ENCODE measurements at places on chromosomes 3 and 15.
A peak's percentile ranks its signal among the peaks of the same experiment; 100 is the strongest.

DNA sequence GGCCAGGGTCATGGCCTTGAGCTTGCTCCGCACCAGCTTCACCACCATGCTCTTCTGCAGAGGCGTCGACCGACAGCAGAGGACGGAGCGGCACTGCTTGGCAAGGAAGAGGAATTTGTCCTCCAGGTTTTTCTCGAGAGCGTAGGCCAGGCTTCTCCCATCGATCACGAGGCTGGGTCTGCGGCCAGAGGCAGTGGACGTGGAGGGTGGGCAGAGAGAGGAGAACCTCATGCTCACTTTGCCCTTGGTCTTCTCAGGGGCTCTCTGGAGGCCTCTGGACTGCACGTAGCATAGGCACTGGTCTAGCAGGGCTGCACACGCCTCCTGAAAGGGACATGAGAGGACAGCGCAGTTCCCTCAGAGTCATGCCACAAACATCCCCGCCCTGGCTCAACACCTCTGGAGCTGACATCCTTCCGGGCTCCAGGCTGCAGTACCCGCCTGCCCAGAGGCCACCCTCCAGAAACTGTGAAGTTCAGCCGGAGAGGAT, 168.3 kb downstream of the ATP10A start:
- no peak for DNase-seq

GRCh38 chr15:63402498-63403253, 21.0 kb upstream of the CA12 start:
- DNase-seq: peak; percentile 85

GRCh38 chr3:190968616-190969015, 106.1 kb upstream of the GMNC start:
- DNase-seq: no peak

DNA sequence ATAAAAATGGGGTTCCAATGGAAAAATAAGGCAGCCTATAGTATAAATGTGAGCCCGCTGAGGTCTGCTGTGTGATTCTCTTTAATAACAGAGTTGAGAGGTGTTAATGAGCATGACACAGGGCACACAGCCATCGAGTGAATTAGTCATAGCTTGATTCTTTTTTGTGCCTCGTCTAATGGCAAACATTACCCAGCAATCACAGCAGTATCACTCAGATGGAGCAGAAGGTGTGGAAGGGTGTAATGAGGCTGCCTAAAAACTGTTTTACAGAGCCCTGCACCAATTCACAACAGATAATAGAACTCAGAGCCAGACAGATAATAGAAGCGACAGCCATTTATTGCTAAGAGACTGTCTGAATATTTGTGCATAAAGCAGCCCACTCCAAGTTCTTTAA, 178.6 kb upstream of the TPRG1 start:
- no peak for DNase-seq

DNA sequence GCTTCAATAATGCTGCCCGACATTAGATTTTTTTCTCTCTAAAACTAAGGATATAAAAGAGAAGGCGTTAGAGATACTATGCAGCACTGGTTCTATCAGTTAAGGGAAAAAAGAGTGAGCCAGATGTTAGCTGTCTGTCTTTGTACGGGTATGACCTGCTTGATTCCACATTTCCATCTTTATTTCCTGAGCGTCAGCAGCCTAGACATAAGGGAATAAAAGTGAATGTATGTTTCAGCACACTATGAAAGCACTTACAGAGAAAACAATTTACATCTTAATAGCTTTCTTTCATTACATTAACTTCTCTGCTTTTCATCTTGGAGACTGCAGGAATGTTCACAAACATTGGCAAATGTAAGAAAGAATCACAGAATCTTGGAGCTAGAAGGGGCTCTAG, 319.3 kb downstream of the CTNNB1 start:
- DNase-seq: no peak

DNA sequence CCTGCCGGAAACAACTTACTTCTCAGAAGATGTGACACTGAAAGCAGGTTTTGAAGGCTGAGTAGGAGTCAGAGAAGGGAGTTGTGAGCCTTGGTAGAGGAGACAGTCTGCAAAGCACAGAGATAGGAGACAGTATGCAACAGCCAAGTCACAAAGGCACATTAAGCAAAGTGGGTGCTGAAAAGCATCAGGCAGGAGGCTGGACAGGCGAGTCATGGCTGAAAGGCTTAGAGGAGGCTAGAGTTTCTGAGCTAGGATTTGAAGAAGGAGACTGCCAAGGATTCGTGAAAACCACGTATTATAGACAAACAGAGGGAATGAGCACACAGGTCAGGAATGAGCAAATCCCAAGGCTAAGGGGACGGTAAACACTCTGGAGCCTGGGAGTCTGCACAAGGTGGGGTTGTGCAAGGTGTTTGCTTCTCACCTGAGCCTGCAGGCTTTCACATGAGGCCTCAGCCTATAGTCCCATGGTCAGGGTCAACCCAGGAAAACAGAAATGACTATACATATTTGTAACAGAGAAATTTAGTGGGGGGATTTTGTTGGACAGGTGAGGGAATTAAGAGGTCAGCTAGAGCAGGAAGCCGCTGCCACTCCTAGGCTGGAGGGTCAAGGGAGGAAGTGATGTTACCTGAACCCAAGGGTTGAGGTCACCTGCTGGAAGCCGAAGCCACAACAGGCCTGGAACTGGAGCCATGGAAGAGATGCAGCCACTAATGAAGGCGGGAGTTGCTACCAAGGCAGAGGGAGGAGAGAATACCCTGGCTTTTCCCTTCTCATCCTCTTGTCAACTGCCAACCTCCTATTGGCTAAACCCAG, 23.1 kb upstream of the TRIM71 start:
- no peak for DNase-seq

DNA sequence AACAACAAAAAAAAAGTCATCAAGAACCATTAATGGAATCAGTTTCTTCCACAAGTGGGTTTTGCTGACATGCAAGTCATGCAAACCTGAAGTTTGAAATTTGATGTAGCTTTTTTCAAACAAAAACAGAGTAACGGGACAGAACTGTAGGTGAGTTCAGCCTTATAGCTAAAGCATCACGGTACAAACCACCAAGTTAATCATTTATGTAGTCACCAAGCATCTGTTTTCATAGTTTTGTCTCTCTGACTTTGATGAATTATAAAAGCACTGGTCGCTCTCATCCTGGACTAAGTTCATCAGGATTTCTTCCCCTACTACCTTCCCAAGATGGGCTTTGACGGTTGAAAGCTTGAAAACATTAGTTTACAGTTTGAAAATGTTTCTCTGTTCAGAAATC, 117.0 kb upstream of the SAMMSON start:
- no peak for DNase-seq

- DNase-seq: no peak
These were observed 163.3 kb downstream of the FEZF2 start for GRCh38 chr3:62210011-62210410.

GRCh38 chr15:80459380-80459779, 55.2 kb downstream of the ARNT2 start:
- DNase-seq: no peak

DNA sequence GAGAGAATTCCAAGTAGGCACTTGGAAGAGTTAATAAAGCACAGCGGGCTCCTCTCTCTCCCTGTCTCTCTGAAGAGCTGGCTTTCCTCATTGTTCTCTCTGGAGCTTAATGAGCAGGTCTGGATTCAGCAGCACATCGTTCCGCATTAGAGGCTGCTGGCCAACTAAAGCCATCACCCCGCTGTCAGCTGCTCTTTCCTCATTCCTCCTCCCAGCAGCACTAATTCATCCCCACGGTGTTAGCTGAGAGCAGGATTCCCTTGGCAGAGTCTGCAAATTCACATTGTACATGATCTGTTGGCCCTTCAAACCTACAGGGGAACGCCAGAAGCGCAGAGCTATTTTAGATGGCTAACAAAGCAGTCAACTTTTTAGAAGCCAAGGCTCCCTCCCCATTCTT, 44.2 kb downstream of the SGO1 start:
- peak; percentile 63 for DNase-seq

DNA sequence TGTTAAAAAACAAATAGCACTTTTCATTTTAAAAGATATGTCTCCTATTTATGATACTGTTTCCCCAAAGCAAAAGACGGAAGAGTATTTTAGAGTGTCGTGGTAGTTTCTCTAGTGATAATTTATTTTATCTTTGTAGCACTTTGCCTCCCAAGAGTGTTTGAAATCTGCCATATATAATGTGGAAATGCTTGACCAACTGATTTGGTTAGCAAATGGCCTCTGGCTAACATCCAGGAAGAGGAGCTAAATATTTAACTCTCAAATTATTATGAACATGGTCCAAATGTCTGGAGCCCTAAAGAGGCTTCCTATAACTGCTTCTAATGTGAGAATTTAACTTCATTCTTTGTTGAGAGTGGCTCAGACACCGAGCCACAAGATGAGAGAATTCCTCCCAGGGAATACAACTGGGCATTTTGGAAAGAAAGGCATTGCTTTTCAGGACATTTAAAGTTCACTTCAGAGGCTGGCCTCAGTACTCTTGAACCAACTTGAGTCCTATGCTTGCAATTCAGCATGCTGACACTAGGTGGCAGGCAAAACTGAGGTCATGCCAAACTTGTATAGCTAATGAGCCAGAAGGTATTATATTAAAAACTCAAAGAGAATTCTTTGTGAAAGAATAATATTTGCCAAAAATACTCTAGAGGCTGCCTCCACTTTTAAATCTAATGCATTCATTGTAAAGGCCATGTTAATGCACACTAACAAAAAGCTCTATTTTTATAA, 104.5 kb downstream of the RARB start:
- DNase-seq: no peak

DNA sequence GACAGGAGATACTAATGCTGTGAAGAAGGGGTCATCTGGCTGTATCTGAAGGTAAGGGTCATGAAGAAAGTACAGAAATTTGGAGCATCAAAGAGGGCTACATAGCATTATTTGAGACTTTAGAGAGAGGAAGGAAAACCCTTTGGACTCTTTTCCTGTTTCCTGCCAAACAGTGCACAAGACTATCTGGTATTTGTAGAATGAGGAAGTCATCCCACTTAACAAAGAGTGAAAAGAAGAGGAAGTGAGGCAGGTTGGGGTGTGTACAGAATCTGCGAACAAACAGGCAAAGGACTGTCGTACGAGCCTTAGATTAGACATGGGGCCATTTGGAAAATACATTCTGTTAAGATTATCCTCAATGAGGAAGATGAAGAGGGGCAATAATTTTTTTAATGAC, 546.8 kb upstream of the EPHA6 start:
- no peak for DNase-seq

DNA sequence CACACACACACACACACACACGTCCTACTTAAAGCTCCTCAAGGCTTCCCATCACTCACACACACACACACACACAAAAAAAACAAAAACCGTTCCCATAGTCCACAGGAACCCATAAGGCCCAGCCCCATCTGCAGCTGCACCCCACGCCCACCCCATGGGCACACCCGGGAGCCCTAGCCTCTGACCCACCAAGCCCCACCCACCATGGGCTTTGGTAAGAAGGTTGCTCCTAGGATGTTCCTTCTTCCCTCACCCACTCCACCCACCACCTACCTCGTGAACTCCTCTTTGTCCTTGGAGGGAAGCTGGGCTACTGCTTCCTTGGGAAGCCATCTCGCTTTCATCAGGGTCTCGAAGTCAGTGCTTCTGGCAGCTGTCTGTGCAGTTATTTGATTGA, 115.1 kb downstream of the TPRA1 start:
- no peak for DNase-seq

DNA sequence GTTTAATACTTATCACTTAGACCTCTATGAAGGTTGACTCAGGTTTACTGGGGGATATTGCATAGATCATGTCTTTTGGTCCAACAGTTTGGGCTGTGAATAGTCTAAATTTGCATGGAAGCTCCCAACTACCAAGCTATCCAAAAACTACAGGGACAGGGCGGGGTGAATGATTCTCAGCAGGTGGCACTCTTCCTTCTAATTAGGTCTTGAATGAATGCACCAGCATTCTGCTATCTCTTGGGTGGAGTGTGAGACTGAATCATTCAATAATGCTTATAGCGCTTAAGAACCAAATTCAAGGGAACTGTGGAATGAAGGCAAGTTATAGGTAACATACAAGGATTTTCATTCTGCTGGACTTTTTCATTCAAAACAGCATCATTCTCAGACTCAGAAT, 346.3 kb downstream of the TIGIT start:
- no peak for DNase-seq

DNA sequence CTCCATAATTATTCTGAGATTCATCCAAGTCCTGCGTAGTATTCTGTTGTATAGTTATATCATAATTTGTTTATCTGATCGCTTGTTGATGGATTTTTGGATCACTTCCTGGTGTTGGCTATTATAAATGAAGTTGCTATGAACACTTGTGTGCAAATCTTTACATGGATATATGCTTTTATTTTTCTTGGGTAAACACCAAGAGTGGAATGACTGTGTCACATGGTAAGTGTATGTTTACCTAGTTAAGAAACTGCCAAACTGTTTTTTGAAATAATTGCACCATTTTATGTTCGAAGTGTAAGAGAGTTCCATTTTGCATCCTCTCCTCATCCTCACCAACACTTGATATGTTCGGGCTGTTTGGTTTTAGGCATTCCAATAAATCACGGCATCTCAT, 360.4 kb upstream of the FRG2C start:
- DNase-seq: no peak

GRCh38 chr3:187889106-187889505, 143.8 kb upstream of the BCL6 start:
- no peak for DNase-seq

- peak; percentile 8 for DNase-seq
These were observed 15.9 kb downstream of the RPLP1 start for GRCh38 chr15:69468241-69469121.

DNA sequence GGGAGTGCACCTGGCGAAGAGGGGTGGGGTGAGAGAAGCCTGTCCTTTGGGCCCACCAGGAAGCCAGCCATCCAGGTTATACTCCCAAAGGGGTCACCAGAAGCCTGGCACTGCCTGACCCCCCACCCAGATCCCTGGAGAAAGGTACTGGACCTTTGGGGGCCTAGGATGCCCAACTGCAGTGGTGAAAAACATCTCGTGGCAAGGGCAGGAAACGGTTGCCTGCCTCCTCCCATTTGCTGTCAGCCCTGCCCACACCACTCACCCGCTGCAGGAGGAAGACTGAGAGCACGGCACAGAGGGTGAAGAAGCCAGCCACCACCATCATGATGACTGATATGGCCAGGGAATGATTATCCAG, 2.2 kb upstream of the ULK3 start:
- no peak for DNase-seq
